ENCODE measurements at places on chromosomes 5 and 9. TPM values are rescaled to one million over a fixed set of nuclear protein-coding genes. Genes with fewer than 3 reads are reported as not detected.

GRCh38 chr5:127930311-127930710 is 153.3 kb upstream of the SLC12A2 start:
- no peak for DNase-seq

The SMIM27 gene
- polyA plus RNA-seq, result 17.7 TPM

- no peak for DNase-seq
Observed at GRCh38 chr9:9750719-9751118, 862.1 kb downstream of the PTPRD start.

GRCh38 chr9:106860721-106861639 is 2.0 kb upstream of the ZNF462 start:
- DNase-seq, result peak; percentile 49

DNA sequence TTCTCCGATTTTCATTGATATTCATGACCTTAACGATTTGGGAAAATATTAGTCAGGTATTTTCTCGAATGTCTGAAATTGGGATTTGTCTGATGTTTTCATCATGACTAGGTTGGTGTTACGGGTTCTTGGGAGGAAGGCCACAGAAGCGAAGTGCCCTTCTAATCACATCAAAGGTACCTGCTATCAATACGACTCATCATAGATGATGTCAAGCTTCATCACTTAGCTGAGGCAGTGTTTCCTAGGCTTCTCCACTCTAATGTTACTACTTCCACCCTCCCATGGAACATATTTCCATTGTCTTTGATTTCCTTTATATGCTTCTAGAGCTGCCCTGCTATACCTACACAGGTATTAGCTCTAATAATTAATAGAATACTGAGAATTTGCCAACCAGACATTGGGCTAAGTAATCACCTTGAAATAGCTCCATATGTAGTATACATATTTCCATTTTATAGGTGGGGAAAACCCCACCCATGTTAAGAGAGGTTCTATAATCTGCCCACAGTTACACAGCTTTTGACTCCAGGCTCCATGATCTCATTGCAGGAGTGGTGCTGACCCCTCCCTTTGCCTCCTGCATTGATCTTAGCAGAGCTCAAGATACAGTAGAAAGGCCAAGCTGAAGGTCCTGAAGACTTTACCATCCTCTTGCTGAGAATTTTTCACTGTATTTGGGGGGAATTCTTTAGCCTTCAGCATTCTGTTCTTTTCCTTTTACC is 238.6 kb upstream of the ADAMTSL1 start:
- DNase-seq, result no peak

Measured in renal pelvis (tissue), 12 donors.